ENCODE measurements at places on chromosomes 13 and 19.

DNA sequence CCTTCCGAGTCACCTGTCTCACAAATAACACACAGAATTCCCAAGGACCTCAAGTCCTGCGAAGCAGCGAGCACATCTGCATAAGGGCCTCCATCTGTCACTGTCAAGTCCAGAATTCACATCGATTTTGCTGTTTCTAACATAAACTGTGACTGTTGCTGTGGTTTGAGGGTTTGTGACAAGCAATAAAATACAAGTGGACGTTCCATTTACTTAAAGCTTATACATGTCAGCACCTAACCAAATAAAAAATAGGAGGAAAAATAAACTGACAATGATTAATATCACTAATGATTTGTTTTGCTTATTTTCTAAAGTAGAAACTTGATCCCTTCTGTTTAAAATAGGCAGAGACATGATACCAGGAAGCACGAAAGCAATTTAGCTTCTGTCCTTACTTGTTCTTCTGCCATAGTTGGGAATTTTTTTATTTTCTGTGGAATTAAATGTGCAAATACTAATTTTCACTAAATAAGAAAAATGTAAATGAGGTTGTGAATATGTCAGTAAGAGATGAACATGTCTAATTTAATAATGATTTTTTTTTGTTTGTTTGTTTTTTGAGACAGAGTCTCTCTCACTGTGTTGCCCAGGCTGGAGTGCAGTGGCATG is 279.1 kb downstream of the FGF9 start:
- no peak for DNase-seq

DNA sequence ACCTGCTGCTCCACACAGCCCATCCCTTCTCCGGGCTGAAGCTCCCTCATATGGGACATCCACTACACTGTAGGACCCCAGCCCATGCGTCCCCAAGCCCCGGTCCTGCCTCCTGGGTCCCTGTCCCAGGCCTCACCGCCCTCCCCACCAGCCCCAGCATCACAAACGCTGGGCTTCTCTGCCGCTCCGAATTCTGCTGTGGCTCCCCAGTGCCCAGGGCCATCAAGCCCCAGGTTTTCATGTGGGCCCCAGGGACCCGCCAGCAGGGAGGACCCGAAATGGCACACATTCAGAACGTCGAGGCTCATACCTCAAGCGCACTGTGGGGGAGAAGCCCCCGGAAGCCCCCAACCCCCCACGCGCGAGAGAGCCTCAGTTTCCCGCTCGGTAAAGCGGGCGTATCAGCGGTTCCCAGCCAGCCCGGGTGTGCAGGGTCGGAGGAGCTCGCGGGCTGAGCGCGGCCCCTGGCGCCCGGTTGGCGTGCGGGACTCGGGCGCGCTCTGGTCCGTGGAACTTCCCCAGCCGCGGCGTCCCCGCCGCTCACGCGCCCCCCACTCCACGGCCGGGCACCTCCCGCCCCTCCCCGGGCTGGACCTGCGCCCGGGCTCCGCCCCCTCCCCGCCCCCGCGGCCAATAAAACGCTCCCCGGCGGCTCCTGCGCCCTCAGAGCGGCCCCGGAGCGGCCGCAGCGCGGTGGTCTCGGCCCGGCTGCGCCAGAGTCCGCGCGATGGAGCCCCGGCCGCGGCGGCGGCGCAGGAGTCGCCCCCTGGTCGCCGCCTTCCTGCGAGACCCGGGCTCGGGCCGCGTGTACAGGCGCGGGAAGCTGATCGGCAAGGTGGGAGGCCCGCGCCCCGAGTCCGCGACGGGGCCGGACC is at the start of gene PLK5:
TSS of gene PLK5 (plus strand) at position 666 of the 875 bp plus-strand sequence. CDS start 2,920 bp downstream, outside the sequence.
- DNase-seq = no peak

GRCh38 chr19:7851623-7852500 is 21.8 kb downstream of the EVI5L start:
- DNase-seq = no peak

DNA sequence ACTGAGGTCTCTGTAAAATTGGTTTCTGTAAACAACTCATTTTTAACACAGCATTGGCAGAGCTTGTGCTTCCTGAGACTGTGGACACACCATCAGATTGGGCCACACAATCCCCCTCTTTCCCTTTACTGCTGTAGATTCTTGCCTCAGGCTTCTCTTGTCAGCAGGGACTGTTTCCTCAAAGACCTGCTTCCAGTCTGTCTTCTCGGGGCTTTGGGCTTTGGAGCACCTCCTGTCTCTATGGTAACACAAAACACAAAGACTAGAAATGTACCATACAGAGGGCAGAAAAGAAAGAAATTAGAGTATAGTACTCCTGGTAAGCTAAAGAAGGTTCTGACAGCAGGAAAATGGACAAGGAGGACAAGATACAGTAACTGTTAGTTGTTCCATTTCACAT is 484.5 kb downstream of the DIAPH3 start:
- DNase-seq = no peak

GRCh38 chr19:29787281-29787680 is 24.5 kb upstream of the CCNE1 start:
- DNase-seq = no peak

DNA sequence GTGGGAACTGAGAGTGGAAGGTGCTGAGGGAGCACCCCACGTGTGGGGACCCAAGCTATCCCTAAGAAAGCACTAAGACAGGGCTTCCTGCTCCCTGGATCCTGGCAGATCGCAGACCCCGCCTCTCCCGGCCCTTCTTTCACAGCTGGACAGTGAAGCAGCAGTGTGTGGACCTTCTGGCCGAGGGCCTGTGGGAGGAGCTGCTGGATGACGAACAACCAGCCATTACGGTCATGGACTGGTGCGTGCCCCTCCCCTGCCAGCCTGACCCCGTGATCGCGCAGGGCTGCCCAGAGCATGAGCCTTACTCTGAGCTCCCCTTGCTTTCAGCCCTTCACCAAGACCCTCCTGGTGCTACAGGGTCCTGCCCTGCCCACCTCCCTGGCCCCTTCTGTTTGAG is 2.3 kb downstream of the NCCRP1 start:
- peak; percentile 19 for DNase-seq

DNA sequence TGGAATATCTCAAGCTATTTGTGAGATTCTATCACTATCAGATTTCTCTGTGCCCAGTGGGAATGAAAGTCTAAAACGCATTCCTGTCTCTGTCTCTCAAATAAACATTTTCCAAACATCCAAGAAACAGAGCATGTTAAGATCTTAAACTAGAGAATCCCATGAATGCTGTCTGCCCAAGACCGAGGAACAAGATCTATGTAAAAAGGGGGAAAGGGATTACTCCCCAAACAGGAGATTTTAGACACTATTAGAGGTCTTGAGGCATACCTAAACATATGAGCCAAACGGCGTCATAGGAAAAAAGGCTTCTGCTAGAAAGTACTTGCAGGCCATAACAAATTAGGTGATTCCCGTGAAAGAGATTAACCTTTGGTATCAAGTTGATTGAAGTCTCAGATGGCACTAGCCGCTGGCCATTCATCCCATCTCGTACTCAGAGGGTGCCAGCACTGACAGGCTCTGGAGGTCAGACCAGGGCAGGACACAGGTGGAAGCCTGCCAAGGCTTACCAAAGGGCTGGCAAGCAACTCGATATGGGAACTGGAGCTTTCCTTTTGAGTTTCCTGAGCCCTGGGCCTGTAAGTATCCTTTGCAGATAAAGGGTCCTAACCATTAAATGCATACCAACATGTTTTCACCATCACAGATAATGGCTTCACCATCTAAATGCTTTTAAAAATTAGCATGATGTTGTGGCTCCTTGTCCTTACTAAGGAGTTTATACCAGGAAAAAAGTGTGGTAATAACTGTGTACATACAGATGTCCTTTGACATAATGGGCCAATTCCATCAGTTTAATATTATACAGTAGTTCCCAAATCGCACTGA is 225.2 kb downstream of the FOXO1 start:
- no peak for DNase-seq

- no peak for DNase-seq
Measured at GRCh38 chr13:114162533-114162922, 16.5 kb upstream of the CFAP97D2 start.

DNA sequence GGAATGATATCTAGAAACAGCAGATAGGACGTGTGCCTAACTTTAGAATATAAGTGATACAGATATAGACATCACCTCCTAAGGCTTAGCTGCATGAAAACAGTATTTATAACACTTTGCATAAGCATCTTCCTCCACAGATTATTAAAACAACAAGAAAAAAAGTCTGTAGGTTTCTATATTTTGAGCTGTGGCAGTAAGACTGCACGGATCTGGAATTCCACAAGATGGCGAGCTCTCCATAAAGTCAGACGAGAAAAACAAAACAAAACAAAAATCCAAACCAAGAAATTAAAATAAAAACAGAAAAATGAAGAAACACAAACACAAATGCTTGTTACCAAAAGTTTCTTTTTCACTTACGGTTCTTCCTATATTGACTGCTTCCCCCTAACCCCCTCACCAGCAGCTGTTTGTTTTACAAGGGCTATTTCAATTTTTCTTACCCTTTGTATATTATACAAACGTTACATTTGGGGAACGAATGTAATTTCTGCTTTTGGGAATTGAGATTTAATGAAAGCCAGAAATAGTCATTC is 285.8 kb downstream of the MYO16 start:
- DNase-seq = no peak

DNA sequence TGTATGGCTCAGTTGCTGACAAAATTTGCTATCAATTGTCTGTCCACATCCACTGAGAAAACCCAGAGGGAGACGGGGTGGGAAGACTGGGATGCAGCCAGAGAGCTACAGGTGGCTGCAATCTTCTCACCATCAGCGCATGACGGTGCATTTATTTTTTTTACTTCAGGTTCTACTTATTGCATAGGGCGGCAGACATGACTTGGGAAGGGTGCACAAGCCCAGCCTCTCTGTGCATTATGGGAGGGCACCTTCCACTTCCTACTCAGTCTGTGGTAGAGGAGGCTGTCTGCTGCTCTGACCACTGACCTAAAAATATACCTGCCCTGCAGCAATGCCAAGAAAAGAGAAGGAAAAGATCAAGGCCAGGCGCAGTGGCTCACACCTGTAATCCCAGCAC is 73.1 kb downstream of the ABCC4 start:
- no peak for DNase-seq

DNA sequence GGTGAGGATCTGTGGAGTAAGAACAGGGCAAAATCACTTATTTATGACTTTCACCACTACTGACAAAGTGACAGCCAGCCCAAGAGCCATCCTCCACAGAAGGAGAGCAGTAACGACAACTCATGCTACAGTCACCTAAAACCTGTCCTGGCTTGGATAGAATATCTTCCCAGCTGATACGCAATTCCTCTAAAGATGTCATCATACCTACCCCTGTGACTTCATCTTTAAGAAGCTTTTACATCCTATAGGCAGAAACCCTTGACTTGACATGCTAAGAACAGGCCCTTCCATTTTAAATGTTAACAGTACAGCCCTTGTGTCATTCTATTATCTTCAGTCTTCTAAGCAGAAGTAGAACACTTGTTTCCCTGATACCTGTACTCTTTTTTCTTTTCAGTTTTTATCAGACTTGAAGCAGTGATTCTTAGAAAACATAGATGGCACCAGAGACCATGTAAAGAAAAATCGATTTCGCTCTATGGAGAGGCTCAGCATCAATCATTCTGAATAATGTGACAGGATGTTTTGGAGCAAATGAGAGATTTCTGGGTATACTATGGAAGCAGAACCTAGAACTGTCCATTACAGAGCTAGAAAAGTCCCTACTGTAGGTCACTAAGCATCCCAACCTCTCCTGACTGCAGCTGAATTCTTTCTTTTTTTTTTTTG is 20.1 kb downstream of the STOML3 start:
- DNase-seq = no peak

DNA sequence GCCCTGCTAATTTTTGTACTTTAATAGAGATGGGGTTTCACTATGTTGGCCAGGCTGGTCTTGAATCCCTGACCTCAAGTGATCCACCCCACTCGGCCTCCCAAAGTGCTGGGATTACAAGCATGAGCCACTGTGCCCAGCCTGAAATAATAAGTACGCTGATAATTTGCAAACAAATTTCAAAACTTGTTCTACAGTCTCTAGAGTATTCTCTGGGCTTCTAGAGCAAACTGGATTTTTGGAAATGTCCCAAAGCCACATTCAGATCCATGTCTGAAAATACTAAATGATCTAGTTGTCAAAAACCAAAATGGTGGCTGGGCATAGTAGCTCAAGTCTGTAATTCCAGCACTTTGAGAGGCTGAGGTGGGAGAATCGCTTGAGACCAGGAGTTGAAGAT is 39.9 kb upstream of the PSPC1 start:
- DNase-seq = no peak

GRCh38 chr19:13764101-13764807 is at the start of gene MRI1:
Gene MRI1, plus strand, starts transcription at chr19:13764522. Its CDS starts 67 bp downstream, at chr19:13764589.
- DNase-seq = peak; percentile 94

DNA sequence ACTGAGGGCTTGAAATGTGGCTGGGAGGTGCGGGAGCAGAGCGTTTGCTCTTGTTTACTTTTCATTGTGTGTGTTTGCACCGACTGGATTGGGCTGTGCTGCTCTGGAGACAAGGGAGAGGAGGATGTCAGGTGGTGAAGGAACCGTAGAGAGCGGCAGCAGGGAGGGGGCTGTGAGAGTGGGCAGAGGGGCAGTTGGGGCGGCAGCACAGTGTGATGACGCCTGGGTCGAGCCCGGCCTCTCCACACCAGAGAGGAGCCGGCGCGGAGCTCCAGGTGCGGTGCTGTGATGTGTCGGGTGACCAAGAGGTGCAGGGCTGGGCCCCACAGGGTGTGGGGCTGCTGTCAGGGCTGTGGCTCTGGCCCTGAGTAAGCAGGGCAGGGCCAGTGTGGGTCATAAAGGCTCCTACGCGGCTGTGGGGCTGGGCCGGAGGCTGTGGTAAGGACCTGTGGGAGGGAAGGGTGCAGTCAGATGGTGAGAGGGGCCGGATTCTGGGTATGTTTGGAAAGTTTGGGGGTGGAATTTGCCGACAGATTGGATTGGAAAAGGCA is 10.5 kb downstream of the NAXD start:
- no peak for DNase-seq

GRCh38 chr13:110700641-110701040 is 5.3 kb downstream of the CARS2 start:
- no peak for DNase-seq

DNA sequence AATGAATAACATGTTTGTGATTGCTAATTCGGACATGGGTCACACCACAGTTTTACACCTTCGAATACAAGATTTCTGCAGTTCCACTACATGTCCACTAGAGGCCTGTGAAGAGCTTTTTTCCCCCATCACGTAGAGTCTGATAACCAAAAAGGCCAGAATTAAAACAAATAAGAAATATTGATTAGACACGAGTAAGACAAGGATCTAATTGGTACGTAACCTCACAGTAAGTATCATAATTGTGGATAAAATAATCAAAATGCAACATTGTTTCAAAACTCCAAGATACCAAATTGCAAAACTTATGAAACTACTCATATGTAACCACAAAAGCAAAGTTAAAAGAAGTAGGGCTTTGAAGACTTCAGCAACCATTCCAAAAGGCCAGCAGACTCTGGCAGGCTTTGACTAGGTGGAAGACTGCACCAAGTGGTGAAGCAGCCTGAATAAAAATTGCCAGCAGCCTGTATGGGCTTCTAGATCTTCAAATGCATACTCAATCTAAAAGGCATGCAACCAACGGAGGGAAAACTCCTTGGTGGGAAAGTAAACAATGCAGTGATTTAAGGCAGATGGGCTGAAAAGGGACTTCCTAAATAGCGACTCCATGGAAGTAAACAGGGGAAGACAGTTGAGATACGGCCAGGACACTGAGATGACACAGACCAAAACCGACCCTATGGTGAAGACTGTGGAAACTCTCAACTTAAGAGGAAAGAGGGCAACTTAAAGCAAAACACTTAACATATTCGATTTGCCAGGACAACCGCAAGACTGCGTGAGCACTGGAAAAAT is 56.7 kb downstream of the STARD13 start:
- DNase-seq = peak; percentile 57
